ENCODE measurements at places on chromosomes 3 and 15.

DNA sequence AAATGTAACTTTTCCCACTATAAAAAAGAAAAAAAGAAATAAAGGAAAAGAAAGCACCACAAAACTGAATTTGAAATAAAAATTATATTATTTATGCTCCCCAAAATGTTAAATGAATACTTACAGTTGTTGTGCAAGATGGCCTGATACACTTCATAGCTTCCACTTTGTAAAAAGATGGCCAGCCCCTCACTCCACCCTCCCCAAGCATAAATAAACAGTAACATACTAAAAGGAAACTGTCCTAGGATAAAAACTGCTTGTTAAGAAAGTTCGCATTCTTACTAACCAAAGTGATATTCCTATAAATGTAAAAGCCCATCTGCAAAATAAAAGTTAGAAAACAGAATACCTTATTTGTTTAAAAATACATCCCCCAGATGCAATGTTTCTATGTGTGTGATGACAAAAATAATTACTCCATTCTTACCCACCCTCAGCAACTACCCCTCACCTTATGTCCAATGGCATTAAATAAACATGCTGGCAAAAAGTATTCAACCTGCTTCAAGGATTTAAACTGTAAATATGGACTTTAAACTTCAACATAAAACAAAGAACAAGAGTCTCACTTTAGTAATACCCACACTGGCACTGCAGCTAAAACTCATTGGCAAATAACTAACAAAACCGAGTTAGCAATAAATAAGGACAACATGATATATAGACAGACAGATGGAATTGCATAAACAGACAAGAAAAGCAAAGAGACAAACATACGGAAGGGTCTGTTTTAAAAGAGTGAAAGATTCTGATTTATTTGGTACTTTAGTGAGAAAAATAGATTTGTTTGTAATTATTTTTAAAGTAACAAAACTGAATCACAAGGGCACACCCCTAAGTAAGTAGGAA lies 47.7 kb downstream of the ZBTB20 start:
- DNase-seq = no peak

GRCh38 chr15:98906712-98907083 lies 100.9 kb downstream of the PGPEP1L start:
- no peak for DNase-seq

GRCh38 chr3:141738891-141739363 lies 829 bp downstream of the RNF7 start:
- DNase-seq = no peak

GRCh38 chr3:117439812-117440211 lies 730.2 kb downstream of the TUSC7 start:
- DNase-seq = no peak

GRCh38 chr3:189961522-189962161 lies 159.1 kb downstream of the P3H2 start:
- DNase-seq = peak; percentile 67

DNA sequence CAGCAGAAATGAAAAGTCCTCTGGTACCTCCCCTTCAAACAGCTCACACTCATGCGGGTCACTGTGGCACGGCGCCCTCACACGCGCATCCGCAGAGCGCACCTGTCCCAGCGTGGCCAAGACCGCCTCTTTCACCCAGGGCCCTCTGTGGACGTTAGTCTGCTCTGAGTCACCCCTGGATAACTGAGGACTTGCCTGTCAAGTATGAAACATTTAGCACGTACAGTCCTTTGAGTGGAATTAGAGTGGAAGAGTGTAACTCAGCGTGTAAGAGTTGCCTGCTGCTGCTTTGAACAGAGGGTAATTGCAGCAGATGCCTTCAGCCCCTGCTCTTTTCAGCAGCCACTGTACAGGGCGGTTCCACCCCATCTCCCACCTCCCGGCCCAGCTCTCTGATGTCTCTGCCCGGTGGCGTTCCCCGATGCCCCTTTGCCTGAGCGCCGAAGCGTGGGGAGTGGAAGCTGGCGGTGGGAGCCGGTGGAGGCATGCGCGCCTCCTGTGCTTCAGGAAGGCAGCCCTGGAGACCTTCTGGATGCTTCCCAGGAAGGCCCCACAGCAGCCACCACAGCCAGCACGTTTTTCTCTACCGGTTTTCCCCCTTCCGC lies 23.0 kb downstream of the CPN2 start:
- no peak for DNase-seq

DNA sequence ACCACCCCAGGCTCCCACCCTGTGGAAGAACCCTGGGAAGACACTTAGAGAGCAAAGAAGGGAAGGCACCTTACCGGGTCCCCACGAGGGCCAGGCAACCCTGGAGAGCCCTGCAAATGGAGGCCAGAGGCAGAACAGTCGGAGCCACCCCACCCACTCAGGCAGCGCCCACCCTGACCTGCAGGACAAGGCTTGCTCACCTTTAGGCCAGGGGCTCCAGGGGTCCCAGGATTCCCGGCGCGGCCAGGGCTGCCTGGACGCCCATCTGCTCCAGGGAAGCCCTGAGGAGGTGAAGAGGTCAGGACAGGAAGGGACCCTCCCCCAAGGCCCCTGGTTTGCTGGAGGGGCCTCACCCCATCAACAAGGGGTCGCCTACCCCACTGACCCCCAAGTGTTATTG lies 10.3 kb downstream of the COL7A1 start:
- DNase-seq = no peak

DNA sequence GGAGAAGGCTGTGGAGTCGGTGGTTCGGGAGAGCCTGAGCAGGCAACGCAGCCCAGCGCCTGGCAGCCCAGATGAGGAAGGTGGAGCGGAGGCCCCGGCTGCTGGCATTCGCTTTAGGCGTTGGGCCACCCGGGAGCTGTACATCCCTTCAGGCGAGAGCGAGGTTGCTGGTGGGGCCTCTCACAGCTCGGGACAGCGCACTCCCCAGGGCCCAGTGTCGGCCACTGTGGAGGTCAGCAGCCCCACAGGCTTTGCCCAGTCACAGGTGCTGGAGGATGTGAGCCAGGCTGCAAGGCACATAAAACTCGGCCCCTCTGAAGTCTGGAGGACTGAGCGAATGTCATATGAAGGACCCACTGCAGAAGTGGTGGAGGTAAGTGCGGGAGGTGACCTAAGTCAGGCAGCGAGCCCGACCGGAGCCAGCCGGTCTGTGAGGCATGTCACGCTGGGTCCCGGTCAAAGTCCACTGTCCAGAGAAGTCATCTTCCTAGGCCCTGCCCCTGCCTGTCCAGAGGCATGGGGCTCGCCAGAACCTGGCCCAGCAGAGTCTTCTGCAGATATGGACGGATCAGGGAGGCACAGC lies 26.7 kb downstream of the SYNM start:
- DNase-seq = no peak

DNA sequence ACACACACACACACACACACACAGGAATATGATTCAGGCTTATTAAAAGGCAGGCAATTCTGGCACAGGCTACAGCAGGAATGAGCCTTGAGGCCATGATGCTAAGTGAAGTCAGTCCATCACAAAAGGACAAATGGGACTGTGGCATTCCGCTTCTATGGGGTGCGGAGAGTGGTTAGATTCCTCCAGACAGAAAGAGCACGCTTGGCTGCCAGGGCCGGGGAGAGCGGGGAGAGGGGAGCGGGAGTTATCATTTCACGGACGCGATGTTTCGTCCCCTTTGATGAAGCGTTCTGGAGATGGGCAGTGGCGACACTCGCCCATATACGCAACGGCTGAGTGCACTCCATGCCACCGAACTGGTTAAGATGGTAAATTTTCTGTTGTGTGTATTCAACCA lies 58.5 kb upstream of the FAM174B start:
- no peak for DNase-seq

GRCh38 chr15:66966256-66966655 lies 99.1 kb upstream of the SMAD3 start:
- DNase-seq = no peak

GRCh38 chr3:174232658-174233429 lies 626.3 kb upstream of the NAALADL2 start:
- DNase-seq = no peak

DNA sequence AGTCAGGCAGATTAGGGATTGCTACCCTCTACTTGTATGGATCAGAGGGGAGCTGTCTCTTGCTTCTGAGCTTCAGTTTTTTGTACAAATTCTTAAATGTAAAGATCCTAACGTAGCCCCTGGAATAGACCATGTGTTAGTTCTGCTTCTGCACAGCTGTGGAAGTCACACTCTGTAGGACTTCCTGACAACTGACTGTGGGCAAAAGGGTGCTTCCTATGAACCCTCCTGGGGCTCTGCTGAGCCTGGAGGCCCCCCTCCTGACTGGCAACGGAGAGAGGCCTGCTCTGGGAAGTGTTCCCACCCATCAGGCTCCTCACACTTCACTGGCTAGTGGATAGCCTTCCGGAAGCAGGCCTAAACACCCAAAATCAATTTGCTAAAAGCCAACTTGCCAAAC lies 131.0 kb downstream of the RPLP1 start:
- DNase-seq = no peak

- DNase-seq = no peak
Measured at GRCh38 chr3:179829401-179829800, 176.6 kb downstream of the USP13 start.

- no peak for DNase-seq
Measured at GRCh38 chr3:173191611-173192010, 50.6 kb upstream of the SPATA16 start.

DNA sequence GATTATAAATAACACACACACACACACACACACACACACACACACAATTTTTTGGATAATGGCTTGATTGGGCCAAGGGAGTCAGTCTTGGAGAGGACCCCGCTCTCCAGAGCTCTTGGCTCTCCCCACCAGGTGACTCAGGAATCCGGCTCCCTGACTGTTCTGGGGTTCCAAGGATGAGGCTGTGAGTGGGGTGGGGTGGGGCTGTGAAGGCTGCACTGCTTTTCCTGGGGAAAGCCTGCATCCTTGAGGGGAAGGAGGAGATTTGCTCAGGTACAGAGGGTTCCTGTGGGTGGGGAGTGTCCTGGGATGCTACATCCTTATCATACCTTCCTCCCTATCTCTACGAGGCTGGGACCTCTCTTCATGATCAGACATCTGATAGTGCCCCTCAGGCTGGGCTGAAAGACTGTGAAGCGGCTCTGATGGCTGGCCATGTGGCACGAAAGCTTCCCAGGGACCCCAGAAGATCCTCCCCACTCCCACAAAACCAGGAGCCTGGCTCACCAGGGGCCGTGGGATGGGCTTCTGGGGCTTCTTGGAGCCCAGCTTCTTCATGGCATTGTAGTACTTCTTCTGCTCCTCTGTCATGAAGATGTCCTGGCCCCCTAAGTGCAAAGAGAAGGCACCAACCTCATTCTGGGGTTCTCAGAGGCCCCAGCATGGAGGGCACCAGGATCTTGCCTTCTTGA lies 59.2 kb downstream of the EXOG start:
- no peak for DNase-seq
